HT1080 (cell line): ENCODE measurements at places on chromosomes 13 and 19. TPM values are rescaled to one million over a fixed set of nuclear protein-coding genes. Genes with fewer than 3 reads are reported as not detected.

GRCh38 chr19:34254046-34254697 is at the start of gene GARRE1:
Gene GARRE1 (plus strand): TSS chr19:34254554. CDS start chr19:34300474, 45,920 bp downstream.
- DNase-seq = peak; percentile 35

- no peak for DNase-seq
Observed at GRCh38 chr13:44220948-44221347, 152.7 kb upstream of the SERP2 start.

GRCh38 chr19:33329736-33330135 is 27.4 kb upstream of the CEBPA start:
- no peak for DNase-seq

DNA sequence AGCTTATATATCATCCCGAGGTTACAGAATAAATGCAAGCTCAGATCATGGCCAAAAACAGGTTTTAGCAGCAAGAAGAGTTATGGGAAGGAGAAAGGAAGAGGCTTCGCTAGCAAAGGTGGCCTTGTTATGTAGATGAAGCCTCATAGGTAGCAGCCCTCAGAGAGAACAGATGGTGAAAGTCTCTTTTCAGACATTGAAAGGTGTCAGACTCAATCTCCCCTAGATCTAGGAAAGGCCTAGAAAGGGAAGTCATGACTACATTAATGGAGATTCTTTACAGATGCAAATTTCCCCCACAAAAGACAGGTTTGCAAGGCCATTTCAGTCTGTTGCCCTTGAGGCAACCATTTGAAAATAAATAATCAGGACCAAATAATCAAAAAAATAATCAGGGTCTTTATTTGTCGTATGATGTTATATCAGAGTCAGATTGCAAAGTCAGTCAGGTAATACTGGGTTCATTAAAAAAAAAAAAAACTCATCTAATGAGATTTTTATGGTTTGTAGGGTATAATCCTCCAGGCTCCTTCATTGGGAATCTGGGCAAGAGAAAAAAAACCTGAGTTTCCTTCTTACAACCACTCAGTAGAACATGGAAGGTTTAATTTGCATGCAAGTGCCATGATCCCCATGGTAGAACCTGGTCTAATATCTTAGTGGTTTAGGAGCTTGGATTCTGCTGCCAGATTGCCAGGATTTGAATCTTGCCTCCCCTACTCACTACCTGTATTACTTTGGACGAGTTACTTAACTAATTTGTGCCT is 50.8 kb upstream of the HTR2A start:
- no peak for DNase-seq

PTPRH gene
- 0.39 TPM in 1 of 2 replicates, not detected in the other for total RNA-seq

- no peak for DNase-seq
Observed at GRCh38 chr13:53058065-53058679, 29.6 kb downstream of the OLFM4 start.

DNA sequence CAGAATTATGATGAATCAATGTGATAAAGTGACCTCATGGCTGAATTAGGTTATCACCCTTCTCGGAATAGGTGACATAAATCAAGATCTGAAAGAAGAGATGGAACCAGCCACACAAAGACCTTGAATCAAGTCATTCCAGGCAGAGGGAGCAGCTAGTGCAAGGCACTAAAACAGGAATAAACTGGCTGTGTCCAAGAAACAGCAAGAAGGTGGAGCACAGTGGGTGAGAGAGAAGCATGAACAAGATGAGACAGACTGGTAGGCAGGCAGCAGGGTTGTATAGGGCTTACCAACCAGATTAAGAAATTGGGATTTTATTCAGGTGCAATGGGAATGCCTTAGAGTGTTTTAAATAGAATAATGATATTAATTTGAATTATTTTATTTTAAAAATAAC is 470.3 kb downstream of the PCDH20 start:
- no peak for DNase-seq

CAPN12 gene
- total RNA-seq = 0.10 and 0.14 TPM in 2 replicates

- DNase-seq = no peak
Observed at GRCh38 chr13:99288089-99288488, 19.1 kb downstream of the GPR183 start.

TIMM13 gene
- 115 and 124 TPM in 2 replicates for total RNA-seq

DNA sequence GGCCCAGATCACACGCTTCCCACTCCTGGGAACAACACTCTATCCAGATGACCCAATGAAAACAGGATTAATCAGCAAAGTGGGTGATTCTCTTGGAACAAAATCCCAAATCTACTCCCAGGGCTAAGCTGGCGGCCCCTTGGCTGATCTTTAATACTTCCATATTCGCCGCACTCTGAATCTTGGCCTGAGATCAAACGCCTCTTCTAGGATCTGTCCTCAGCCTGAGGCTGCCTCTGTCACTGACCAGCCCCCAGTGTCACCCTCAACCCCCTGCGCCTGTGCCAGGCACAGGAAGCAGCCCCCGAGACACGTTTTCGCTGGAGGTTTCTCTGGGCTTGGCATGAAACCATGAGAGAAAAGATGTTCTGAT is 2.4 kb upstream of the CTXN1 start:
- no peak for DNase-seq

POU4F1 gene
- not detected in 2 replicates for total RNA-seq

ZNF555 gene
- 0.11 and 1.0 TPM in 2 replicates for total RNA-seq

GRCh38 chr19:19105365-19106055 is 32.8 kb downstream of the TMEM161A start:
- DNase-seq = no peak

DNA sequence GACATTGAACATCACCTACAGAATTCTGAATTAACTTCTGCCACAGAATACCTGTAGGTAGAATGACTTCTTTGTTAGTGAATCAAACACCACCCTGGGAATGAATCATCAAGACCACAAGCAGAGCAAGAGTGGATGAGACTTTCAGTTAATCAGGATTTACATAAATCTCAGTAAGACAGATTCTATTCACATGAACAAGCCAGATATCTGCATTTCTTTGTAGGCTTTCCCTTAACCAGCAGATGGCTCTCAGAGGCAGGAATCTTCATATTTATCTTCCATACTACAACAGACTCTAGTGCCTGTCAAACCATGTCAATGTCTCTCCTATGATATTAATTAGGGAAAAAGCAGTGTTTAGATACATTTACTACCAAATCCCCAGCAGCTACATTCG is 412.1 kb downstream of the KLF12 start:
- peak; percentile 89 for DNase-seq

DNA sequence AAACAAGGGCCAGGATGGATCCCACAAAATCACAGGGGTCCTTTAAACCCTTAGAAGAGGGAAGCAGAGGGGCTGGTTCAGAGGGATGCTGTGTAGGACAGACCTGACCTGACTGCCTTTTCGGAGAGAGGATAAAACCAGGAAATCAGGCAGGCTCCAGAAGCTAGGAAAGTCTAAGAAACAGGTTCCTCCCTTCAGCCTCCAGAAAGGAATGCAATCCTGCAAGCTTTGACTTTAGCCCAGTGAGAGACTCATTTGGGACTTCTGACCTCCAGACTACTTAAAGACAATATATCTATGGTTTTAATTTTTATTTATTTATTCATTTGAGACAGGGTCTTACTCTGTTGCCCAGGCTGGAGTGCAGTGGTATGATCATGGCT is 5.3 kb downstream of the RAB20 start:
- DNase-seq = no peak

DNA sequence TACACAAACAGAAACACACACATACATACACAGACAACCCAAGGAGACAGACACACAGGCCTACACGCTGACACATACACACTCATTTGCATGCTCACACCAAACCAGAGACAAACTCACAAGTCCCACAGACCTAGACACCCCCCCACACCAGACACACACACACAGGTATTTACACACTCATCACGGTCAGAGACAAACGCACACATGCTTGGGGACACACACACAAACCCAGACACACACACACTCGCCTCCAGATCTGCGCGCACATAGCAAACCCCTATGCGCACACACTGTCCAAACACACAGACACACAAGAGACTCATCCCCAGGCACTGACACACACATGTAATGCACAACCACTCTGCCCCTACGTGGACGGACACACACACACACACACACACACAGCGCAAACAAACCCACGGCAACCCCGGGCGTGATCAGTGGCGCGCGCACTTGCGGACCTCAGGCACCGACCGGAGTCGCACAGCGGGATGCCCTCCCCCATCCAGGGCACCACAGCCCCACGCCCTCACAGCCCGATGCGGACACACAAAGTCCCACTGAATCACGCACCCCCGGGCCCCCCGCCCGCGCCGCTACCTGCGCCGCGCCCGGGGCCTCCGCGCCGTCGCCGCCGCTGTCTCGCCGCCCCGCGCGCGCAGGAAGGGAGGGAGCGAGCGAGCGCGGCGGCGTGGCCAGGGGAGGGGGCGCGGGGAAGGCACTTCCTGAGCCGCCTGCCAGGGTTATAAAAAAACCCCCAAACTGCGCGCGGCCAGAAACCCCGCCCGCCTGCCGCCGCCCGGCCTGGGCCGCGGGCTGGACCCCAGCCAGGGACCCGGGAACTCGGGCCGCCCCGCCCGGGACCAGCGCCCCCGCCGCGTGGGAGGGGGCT is at the start of gene ADAMTS10:
ADAMTS10 (minus strand) TSS at position 675 of the 895 bp plus-strand sequence. CDS start 5,005 bp downstream, outside the sequence.
- DNase-seq = no peak

DNA sequence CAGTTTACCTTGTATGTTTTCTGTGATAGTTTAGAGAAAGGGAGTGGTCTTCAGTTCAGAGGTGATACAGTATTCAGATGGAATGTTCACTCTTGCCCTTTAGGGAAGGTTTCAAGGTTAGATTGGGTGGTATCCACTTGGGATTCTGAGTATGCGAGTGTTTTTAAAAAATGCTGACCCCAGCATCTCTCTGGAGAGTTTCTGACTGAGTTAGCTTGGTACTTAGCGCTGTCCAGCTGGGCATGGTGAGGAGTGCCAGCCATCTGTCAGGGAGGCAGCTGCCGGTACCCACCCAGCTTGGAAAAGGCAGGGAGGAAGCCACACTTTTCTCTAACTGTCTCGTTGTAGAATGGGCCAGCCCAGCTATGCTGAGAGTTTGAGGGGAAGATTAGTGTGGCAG is 63.3 kb downstream of the ARHGEF7 start:
- no peak for DNase-seq

- DNase-seq = peak; percentile 28
Observed at GRCh38 chr13:25380082-25380481, 8.3 kb downstream of the ATP8A2 start.

- DNase-seq = no peak
Observed at GRCh38 chr19:405121-405965, 3.6 kb downstream of the C2CD4C start.

DNA sequence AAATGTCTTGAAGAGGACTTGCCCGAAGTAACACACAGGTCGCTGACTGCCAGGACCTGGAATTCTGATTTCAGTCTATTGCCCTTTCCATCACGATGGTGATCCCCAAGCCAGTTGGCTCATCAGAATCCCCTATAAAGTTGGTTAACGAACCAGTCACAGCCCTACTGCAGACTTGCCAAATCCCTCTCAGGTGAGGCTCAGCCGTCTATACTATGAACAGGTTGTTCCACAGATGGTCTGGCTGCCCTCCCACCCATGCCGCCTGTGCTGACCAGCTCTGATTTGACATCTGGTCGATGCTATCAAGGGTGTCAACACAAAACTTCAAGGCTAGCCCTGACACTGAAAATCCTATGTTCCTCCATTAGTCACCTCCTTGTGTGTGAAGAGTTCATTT is 90.0 kb downstream of the RNASEH2B start:
- DNase-seq = no peak

- no peak for DNase-seq
Observed at GRCh38 chr13:103772576-103772975, 706.4 kb upstream of the SLC10A2 start.

NRTN gene
- 0.53 TPM in 1 of 2 replicates, not detected in the other for total RNA-seq

- peak; percentile 45 for DNase-seq
Observed at GRCh38 chr13:49540552-49540951, 44.8 kb downstream of the PHF11 start.

NOVA2 gene
- total RNA-seq = 0.47 and 0.59 TPM in 2 replicates

GRCh38 chr13:47437406-47437805 is 540.6 kb upstream of the HTR2A start:
- no peak for DNase-seq

BEST2 gene
- not detected in 2 replicates for total RNA-seq

- no peak for DNase-seq
Observed at GRCh38 chr19:1066748-1067340, at the start of gene ARHGAP45. Gene ARHGAP45 (plus strand): TSS chr19:1067167. CDS start chr19:1067406, 239 bp downstream.
